Urothelium cell line (cell line): ENCODE measurements at places on chromosomes 5 and 9.

GRCh38 chr5:72956324-72957140, 691 bp downstream of the FCHO2 start:
- DNase-seq, result peak; percentile 53

DNA sequence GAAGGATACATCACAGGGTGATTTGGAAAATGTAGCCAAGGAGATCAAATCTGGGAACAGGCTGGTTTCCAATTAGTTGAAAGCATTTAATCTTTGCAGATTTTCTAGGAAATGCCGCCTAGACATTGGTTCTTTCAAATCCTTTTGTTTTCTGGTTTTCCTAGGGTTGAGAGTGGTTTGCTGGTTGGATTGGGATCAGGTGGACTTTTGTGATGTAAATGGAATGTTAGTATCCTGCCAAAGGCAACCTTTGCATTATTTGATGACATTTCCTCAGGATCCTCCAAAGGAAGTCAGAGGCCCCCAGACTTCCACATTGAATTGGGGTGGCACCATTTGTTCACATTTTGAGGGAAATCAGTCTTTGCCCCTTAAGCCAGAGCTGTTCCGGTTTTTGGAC, 245.5 kb upstream of the RPS23 start:
- no peak for DNase-seq

DNA sequence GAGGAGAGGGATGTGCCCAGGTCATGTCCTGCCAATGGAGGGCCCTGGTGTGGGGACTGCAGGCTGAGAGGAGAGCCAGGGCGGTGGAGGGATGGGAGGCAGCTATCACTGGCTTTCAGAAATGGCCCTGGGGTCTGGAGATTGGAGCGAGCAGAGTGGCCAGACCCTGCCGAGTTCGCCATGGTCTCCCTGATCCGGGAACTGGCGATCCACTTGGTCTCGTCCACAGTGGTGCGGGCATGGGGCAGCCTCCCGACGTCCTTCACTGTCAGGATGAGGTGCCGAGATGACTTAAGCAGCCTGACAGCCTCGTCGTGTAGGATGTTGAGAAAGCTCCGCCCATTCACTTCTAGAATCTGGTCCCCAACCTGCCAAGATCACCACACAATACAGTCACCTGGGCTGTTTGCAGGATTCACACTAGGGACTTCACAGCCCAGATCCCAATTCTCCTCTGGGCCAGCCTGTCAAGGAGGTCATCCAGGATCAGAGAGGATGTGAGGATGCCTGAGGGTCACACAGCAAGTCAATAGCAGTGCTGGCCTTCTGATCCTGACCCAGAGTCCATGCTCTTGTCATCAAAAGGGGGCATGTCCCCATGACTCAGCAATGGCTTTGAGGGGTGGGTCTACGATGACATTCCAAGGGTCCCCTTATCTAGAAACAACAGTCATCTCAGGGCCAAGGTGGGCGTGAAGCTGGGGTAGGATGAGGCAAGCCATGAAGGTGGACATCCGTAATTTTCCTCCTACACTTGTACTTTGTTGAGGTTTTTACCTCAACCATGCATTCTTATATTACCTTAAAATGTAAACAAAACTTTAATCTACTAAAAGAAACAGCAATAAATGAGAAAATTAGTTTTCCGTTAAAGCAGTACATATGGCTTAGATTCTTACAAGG, 38.5 kb upstream of the AKNA start:
- DNase-seq, result no peak

- DNase-seq, result no peak
Observed at GRCh38 chr9:88418715-88419540, 30.7 kb downstream of the SPIN1 start.

DNA sequence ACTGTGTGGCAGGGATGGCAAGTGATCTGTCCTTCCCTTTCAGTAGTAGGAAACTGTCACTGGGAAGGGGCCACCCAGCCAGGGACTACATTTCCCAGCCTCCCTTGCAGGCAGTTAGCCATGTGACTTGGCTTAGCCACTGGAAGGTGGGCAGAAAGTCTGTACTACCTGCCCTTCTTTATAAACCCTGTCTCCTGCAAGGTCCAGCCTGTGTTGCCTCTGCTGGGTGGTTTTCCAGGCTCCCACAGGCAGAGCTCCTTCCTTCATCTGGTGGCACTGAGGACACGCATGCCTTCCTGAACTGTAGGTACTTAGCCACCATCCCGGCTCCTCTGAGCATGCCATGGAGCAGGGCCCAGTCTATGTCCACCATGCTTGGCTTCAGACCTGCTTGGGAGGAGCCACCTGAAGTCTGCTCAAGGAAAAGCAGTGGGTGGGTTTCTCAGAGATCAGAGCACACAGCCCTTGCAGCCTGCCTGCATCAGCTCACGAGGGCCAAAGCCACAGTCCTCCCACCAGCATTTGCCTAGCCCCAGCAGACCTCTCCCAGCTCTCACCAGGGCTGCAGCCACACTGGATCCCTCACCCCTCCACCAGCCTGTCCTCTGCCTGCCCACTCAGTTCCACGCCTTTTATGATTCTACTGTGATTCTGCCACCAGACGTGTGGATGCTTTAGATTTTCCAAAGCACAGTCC, 16.7 kb upstream of the SLC25A51 start:
- DNase-seq, result no peak

- DNase-seq, result no peak
Observed at GRCh38 chr5:56406838-56407237, 173.7 kb upstream of the ANKRD55 start.

DNA sequence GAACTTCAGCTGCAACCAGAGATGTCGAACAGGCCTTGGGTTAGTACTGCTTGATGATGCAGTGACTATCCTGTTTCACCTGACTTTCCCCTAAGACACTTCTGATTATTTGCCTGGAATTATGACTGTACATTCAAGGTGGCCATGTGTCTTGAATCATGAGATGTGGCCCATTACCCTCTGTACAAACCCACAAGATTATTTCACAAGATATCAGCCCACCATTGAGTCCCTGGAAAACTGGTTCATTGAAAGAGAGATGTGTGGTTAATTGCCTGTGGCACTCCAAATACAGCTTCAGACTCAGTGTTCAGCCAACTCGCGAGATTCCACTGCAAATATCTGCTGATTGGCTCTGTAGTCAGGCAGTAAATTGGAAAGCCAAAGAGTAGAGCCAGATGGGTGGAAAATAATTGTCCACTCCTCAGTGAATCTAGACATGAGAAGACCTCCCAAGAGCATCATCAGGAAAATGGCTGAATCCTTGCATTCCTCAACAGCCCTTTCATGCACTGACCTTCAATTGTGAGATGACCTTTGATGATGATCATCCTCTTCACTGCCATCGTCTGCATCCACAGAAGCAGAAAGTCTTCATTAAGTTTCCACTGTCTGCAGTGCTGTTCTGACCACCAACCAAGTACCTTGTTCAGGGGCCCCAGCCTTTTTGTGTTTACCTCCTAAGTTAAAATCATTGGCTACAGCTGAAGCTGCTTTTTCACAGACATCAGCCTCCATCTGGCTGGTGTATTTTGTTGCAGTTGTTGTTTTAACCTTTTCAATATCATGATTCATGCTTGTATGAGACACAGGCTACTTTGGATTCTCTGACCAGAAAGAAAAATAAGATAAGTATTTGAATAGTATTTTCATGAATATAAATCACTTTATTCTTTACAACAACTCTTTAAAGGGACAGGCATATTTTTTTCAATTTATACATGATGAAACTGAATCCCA, 75.2 kb downstream of the ESM1 start:
- DNase-seq, result no peak

DNA sequence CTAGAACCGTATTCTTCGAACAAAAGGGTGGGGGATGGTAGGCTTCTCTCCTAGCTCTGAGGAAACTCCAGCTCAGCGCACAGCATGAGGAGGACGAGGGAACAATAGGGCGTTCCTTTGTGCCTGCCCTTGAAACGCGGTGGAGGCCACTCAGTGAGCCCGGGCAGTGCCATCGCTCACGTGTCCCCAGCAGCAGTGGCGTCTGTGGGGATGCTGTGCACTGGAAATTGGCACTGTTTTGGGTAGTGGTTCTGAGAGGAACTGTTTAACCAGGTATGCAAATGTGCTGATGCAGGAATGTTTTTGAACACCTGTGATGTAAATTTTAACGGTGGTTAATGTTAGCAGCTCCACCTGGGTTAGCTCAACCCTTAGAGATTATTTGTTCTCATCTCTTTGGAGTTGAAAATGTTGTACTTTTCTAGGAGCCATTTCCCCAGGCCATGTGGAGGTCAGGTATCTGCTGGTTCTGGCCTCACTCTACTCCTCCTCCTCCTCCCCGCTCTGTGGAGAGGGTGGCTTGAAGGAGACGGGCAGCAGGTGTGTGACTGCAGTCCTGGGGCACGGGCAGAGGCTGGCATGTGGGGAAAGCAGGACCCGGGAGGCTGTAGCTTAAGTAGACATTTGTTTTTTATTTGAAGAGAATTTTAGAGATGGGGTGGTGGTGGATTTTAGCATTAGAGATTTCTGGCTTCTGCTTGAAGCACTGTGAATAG, 48.3 kb downstream of the EHMT1 start:
- DNase-seq, result no peak

DNA sequence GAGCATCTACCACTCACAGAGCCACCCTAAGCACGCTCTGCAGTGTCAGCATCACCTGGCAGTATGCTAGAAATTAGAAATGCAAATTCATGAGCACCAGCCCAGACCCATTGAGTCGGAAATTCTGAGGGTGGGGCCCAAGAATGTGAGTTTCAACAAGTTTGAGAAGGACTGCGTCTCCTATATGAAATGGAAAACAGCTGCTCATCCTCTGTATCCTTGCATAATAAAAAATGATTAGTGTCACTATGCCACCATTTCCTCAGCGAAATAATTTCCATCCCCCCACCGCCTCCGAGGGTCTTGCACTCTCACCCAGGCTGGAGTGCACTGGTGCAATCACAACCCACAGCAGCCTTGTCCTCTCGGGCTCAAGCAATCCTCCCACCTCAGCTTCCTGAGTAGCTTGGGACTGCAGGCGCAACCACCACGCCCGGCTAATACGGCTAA, 1.3 kb upstream of the IQGAP2 start:
- DNase-seq, result no peak

DNA sequence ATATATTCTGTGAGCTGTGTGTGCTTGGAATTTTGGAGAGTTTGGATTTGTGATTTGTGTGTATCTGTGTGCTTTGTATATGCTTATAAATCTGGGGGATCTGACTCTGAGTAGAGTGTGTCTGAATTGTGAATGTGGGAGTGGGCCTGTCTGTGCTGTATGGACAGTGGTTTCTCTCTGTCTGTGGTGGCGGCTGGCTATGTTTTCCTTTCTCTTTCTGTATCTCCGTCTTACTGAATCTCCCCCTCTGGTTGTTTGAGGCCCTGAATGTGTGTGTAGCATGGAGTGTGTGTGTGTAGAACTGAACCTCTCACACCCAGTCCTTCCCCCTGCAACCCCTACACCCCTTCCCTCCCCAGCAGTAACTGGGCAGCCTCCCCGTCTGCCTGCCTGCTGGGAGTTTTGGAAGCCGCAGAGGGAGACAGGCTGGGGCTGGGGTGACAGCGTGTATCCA, 4.7 kb downstream of the CXXC5 start:
- no peak for DNase-seq

DNA sequence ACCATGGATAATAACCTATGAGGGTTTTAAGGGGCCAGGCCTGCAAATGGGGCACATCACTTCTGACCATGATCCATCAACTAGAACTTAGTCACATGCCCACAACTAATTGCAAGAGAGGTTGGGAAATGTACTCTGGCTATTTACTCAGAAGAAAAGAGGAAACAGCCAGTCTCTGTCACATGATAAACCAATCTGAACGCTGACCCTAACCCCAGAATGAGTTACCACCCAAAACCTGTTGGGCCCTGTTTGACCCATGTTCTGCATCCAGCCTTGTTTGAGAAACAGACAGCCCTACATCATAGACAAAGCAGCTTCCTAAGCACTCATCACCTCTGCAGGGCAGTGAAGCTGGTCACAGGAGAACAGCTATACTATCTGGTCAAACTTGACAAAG, 5.8 kb downstream of the MACROH2A1 start:
- DNase-seq, result no peak

DNA sequence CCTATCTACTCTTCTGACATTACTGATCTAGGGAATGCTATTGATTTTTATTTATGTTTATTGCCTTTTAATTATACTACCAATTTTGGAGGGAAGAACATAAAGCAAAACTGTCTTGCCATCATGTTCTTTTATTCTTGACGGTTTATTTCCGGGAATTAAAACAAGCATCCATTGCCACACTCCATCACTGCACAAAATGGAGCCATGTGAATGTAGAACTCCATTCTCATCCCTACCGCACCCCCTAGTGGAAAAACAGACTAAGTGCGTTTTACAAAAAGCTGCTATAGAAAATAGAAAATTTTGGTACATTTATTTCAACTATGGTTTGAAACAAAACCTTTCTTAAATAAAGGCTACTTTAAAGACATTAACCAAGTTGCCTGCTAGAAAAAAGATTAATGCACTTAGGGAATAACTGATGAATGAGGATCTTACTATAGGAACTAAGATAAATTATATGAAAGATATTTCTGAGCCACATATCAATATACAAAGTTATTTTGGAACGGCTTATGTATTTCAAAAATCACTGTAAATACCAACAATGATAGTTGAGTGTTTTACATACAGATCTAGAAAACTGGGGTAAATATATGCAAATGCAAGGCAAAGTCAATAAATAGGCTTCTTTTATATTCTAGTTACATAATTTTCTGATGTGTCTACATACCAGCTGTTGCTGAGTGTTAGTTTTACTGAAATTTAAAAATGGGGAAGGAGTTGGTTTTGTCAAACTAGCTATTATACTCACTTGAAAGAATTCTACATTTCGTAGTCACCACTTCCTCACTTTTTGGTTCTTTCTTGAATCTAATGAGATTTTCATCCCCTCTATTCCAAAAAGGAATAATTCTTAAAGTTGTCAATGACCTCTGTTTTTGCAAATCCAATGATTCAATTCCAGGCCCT, 26.5 kb downstream of the OXCT1 start:
- peak; percentile 35 for DNase-seq

GRCh38 chr9:37769306-37769705, 15.6 kb downstream of the EXOSC3 start:
- no peak for DNase-seq

DNA sequence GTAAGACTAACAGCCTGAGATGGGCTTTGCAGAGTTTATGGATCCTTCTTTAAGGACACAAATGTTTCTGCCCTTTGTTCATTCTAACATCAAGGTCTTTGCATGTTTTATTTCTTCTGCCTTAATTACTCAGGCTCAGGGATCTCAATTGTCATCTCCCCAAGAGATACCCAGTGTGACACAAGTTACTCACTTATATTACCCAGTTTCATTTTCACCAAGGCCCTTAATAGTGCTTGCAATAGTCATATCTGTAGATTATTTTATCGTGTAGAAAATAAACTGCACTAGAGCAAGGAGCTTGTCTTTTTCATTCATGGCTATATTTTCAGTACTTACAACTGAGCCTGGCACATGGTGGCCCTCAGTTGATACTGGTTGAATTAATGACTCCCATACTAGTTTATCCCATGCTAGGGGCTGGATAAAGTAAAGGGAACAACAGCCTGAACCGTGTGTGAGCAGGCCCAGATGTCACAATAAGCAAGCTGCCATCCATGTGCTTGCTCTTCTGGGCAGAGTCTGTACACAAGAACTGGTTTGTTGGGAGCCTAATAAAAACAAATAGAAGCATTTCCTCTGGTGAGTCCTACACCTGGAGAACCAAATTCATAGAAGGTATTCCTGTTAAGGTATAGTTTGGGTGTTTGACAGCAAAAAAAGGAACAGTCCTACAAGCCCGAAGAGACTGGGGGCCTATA, 112.5 kb upstream of the CD180 start:
- DNase-seq, result no peak

GRCh38 chr5:175517824-175518450, 39.6 kb downstream of the SFXN1 start:
- peak; percentile 69 for DNase-seq
